ENCODE measurements at places on chromosomes 16 and 17. TPM values are rescaled to one million over a fixed set of nuclear protein-coding genes. Genes with fewer than 3 reads are reported as not detected.

GRCh38 chr17:70225276-70225675 is 55.9 kb downstream of the KCNJ2 start:
- DNase-seq = no peak

GRCh38 chr17:64343833-64344637 is 46.6 kb downstream of the PECAM1 start:
- DNase-seq = peak; percentile 33

DNA sequence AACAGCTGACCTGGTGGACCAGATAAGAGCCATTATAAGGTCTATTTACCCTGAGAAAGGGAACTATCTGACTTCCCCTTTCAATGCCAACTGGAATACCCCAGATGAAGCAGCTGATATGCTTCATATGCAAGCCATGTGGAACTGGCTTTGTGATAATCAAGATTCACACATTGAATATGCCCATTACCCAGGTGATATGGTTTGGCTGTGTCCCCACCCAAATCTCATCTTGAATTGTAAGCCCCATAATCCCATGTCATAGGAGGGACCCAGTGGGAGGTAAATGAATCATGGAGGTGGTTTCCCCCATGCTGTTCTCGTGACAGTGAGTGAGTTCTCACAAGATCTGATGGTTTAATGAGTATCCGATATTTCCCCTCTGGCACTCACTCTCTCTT is 42.1 kb downstream of the IKZF3 start:
- DNase-seq = no peak

GRCh38 chr17:80029258-80029974 is 6.3 kb downstream of the TBC1D16 start:
- DNase-seq = no peak

DNA sequence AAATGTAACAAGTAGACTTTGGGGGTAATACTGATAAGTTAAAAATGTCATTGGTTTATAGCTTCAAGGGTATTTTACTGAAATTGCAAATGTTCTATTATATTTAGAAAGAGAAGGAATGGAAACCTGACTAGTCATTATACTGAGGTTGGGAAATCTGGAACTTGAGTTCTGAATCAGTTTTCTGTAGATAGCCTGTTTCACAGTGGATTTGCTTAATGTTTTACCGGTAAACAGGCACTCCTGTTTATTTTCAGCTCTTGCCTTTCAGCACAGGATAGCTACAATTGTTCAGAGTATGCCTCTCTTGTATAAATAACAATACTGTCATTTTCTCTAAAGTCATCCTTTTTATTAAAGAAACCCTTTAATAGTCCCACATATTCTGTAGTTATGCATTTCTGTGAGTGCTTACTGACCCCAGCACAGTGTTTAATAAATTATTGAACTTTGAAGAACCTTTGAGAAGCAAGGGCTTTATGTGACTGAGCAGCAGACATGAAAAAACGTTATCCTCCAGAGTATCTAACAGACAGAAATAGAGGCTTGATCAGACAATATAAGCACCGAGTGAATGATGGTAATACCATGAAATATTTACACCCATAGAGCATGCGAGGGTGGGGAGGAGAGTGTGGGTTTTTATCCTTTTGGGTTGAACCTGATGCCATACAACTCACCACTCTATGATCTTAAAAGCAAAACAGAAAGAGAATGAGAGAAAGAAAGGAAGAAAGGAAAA is 58.2 kb downstream of the FTO start:
- DNase-seq = no peak

GRCh38 chr16:1221628-1222552 is 3.2 kb downstream of the TPSG1 start:
- no peak for DNase-seq

DNA sequence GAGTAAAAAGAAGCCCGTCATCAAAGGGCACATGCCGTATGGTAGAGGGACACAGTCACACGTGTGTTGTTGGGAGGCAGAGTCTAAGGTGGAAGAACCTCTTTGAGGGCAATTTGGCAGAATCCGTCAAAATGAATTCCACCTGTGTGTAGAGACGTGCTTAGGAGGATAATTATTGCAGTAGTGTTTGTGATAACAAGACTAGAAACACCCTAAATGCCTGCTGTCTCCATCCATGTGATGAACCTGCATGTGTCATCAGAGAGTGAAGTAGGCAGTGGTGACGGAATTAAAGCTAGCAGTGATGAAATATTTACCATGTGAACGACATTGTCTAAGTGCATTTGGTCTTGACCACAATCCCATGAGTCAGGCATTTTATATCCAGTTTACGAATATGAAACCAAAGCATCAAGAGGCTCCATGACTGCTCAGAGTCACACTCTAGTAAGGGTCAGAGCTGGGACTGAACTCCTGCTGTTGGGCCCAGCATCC is 61.3 kb upstream of the ADORA2B start:
- DNase-seq = no peak

DNA sequence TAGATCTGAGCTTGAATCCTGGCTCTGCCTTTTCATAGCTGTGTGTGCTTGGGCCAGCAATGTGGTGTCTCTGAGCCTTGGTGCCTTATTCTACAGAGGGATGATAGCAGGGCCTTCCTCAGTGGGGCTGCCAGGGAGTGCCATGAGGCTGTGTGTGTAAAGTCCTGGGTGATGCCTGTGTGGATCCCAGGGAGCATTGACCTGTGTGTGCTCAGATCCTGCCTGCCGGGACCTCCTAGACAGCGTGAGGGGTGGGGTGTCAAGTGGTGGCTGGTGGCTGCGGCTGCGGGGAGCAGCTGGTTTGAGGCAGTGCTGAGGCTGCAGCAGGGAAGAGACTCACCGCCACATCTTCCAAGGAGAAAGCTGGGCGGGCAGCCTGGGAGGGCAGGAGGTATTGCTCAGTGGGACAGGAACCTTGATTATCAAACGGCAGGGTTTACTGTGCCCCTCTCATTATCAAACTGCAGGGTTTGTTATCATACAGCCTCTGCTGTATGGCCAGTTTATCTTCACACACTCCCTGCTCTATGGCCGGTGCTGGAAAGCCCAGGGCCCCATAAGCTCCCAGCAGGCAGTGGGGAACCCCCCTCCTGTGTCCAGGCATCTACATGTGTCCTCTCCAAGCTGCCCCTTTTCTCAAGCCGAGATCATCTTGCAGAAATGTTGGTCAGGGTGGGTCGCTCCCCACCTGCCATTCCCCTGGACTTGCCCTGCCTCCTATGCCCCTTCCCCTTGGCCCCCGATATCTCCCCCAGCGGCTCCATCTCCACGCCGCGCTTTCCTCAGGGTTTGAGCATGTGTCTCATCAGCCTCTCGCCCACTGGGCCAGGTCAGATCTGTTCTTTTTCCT is 3.1 kb upstream of the ADCY7 start:
- DNase-seq = no peak

DNA sequence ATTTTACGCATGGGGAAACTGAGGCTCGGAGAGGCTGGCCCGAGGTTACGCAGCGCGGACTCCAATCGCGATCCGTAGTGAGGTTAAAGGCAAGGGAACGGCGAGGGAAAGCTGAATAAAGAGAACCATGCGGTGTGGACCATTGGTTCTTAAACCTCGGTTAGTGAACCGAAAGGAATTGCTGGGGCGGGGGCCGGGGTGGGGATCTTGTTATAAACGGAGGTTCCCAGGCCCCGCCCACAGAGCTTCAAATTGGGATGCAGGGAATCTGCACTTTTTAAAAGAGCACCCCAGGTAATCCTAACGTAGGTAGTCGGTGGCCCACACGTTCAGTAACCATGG is 524 bp downstream of the IQCK start:
- DNase-seq = no peak

DNA sequence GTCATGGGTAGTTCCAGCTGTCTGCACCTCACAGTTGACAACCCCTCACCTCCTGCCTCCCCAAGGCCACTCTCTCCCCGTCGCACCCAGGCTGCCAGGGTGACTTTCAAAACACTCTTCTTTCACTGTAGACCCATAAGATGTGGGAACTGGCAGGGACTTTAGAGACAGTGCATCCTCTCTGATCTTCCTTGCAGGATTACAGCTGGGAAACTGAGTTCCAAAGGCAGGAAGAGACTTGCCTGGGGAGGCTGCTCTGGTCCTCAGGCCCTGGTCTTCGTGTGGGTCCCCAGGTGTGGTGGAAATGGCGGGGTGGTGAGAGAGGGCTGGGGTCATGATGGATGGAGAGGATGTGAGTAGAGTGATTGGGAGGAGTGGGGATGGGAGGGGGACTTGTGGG is 21.9 kb upstream of the NKD1 start:
- no peak for DNase-seq

GRCh38 chr17:79154951-79155585 is 80.4 kb downstream of the ENGASE start:
- DNase-seq = no peak

EVI2B gene
- 4.3 TPM for polyA plus RNA-seq

LPCAT2 gene
- 8.6 TPM for polyA plus RNA-seq

SYCE1L gene
- 2.3 TPM for polyA plus RNA-seq

CDH8 gene
- 4.4 TPM for polyA plus RNA-seq

KNOP1 gene
- 44.1 TPM for polyA plus RNA-seq

LRRC37B gene
- 16.4 TPM for polyA plus RNA-seq

OR3A3 gene
- polyA plus RNA-seq = 0.06 TPM

KPNA2 gene
- 131 TPM for polyA plus RNA-seq

TSPAN10 gene
- 2.3 TPM for polyA plus RNA-seq

CTRB1 gene
- not detected for polyA plus RNA-seq

Data from right renal cortex interstitium (tissue), 3 donors.